ENCODE measurements at places on chromosomes 1 and 21.

DNA sequence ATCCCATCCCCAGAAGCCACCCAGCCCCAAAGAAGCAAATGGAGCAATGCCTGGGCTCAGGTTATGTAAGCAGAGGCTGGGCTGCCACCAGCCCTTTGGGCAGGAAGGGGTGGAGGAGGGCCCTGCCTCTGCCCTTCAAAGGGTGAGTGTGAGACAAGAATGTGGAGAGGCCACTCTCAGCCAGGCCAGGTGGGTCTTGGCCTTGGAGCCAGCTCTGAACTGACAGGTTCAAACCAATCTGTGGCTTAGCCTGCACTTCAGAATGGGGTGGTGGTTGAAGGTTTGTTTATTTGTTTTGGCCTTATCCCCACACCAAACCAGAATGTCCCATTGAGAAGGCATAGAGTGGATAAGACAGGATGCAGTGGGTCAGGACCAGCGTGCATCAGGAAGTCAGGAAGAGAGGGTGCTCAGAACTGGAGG, 29.8 kb downstream of the C1orf116 start:
- no peak for DNase-seq

- no peak for DNase-seq
Measured at GRCh38 chr1:165204548-165204947, 152.0 kb downstream of the LMX1A start.

- no peak for DNase-seq
Measured at GRCh38 chr1:228166170-228166936, 749 bp downstream of the IBA57 start.

GRCh38 chr1:40783001-40783905, at the start of gene KCNQ4:
Gene KCNQ4 (plus strand): TSS chr1:40783787. CDS start chr1:40784094, 307 bp downstream.
- no peak for DNase-seq

- DNase-seq: peak; percentile 84
Measured at GRCh38 chr1:24964811-24965570, 34.9 kb upstream of the RUNX3 start.

- no peak for DNase-seq
Measured at GRCh38 chr1:63148825-63149645, 173.3 kb upstream of the FOXD3 start.

- DNase-seq: no peak
Measured at GRCh38 chr1:54816130-54816529, 15.0 kb upstream of the TTC22 start.

- no peak for DNase-seq
Measured at GRCh38 chr1:221101807-221102605, 222.8 kb downstream of the HLX start.

DNA sequence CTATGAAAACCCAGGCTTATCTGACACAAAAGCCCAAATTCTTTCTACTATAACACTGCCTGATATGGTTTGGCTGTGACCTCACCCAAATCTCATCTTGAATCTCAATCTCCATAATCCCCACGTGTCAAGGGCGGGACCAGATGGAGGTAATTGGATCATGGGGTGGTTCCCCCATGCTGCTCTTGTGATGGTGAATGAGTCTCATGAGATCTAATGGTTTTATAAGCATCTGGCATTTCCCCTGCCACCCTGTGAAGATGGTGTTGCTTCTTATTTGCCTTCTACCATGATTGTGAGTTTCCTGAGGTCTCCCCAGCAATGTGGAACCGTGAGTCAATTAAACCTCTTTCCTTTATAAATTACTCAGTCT, 123.3 kb upstream of the USP24 start:
- DNase-seq: no peak

DNA sequence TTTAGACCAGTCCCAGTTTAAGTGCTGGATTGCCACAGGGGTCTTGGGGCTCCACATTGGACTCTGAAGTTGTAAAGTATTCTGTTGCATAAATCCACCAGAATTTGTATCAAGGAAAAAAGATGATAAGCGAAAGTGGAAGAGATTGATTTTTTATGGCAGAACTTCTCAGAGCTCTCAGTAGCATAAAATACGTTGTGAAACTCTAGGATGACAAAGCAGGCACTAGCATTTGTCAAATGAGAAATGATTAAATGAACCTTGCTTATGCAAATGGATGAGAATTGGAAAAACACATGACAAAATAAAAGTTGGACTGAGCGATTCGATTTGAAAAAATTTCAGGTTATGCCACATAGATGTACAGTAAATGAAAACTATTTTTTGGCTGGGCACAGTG, 253.8 kb upstream of the RAB4A start:
- DNase-seq: no peak

GRCh38 chr1:246483569-246483933, 23.5 kb downstream of the SMYD3 start:
- no peak for DNase-seq

- no peak for DNase-seq
Measured at GRCh38 chr1:13723810-13724209, 23.8 kb downstream of the PRDM2 start.

- no peak for DNase-seq
Measured at GRCh38 chr1:33446590-33446989, 15.7 kb upstream of the PHC2 start.

GRCh38 chr1:148353461-148354283, 129.4 kb downstream of the PPIAL4G start:
- no peak for DNase-seq

DNA sequence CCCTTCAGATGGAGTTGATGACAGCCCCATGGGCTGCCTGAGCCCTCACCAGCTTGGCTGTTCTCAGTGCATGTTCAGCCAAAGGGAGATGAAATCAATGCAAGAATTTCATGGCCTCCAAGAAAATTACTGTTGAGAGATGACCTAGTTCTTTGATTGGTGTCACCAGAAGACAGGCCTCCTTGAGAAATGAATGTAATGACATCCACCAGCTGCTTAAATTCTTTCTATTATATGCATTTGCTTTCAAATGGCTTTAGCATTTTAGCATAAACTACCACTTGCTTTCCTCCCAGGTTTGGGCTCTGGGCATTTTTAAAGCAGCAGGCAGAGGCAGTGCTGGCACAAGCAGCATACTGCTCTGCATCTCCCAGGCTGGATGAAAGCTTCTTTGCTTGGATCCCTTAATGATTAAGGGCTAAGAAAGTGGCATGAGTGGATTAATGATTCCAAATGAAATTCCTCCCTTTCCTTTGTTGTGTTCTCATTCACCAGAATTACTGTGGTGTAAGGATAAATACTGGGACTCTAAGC, 278.4 kb downstream of the ZNF326 start:
- DNase-seq: no peak

- no peak for DNase-seq
Measured at GRCh38 chr1:92973203-92973897, 12.1 kb upstream of the DIPK1A start.

DNA sequence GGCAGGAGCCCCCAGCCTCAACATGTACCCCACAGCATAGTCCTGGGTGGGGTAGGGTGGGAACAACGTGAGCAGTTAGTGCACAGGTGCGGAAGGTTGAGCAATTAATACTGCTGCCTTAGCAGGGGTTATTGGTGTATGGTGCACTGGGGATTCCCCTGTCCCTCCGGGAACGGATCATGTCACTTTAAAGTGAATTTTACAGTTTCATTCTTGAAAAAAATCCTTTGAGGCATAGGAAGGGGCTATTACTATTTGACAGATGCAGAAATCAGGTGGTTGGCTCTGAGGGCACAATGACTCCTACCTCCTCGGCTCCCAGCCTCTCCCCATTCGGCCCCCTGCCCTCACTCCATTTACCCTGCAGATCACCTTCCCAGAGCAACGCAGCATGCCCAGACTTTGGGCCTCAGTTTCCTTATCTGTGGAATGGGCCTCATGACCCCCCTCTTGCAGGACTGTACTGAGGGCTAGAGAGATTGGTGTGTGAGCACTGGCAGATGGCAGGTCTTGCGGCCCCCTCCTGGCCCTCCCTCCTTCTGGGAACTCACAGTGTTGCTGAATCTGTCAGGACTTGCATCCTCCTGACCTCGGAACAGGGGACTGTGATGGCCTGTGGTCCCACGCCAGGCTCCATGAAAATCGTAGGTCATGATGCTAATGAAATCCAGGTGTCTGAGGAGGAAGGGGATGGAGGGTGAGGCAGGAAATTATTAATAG, 5.1 kb upstream of the MYBPH start:
- no peak for DNase-seq

DNA sequence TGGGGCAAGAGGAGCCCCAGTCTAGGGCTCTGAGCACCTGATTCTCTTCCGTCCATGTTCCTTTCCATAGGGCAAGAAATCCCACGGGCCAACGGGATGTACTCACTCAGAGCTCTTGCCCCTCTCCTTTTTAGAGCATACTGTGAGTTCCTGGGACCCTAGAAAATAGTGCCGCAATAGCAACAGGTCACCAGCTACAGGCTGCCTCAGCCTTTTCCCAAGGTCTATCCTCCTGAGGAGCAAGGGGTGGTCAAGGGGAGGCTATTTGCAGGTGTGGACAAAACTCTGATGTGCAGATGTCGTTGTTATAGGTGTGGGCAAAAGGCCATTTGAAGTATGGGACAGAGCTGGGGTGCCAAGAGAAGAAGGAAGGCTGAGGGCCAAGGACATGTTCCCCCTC, 1.6 kb upstream of the QSOX1 start:
- no peak for DNase-seq

DNA sequence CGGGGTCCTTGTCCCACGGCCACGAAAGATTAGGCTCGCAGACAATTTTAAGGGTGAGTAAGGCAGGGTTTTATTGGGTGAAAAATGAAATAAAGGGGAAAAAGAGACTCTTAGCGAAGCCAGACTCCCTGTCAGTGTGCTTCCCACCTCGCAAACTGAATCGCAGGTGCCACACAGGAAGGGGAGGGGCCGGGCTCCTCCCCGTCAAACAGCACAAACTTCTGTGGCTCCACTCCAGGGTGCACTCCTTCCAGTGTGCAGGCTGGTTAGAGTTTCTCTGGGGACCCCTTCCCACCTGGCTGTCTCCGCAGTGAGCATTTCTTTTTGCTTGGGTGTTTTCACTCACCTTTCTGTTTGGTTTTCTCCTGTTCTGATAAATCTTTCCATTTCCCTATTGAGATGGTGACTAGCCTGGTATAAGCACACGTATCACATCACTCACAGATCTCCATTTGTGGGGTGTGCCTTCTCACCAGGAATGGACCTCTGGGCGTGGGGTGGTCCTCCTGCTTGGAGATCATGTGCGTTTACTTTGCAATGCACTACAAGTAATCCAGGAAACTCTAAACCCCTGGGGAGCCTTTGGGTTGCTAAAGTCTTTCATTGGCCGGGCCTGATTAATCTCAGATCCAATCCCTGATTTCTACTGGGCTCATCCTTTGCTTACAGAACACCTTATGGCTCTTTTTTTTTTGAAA, 37.6 kb upstream of the GALNT2 start:
- DNase-seq: no peak

GRCh38 chr1:55828044-55828443, 612.9 kb upstream of the USP24 start:
- no peak for DNase-seq

GRCh38 chr1:226131639-226132038, 54.9 kb downstream of the ACBD3 start:
- DNase-seq: no peak

All from GM12892 (cell line).